ENCODE measurements at places on chromosomes 7 and 10.

- no peak for DNase-seq
Measured at GRCh38 chr10:62426086-62426485, 51.9 kb downstream of the ZNF365 start.

DNA sequence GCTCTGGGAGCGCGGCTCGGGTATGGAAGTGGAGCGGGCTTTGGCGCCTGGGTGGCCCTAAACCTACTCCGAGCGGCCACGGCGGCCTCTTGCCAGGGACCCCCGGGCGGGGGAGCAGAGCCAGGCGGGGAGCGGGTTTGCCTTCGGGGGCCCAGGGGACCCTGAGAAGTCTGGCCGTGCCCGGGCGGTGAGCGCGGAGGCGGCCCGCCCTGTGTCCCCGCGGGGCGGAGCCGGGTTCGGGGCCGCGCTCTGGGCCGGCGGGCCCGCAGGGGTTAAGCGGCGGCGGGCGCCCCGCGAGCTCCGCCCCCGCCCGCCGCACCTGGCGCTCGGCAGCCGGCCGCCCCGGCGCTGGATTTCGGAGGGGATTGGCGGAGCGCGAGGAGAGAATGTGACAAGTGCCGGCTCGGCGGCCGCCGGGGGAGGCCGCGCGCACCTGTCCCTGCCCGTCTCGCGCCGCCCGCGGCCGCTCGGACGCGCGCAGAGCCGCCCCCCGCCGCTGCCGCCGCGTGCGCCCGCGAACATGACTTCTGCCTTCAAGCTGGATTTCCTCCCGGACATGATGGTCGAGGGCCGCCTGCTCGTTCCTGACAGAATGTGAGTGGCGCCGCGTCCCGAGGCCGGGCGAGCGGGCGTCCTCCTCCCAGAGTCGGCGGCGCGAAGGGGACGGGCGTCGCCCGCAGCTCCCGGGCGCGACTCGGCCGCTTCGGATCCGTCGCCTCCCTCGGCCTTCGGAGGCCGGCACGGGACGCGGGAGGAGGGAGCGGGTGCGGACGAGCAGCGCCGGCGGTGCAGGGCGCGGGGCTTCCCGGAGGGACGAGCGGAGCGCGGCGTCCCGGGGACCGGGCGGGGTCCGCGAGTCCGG is at the start of gene CELF2:
Gene CELF2, plus strand, starts transcription at position 303 of the 862 bp plus-strand sequence. Its CDS starts 218 bp downstream, at position 521.
- peak; percentile 39 for DNase-seq

- DNase-seq = no peak
Measured at GRCh38 chr7:151251328-151251688, 2.8 kb upstream of the SMARCD3 start.

DNA sequence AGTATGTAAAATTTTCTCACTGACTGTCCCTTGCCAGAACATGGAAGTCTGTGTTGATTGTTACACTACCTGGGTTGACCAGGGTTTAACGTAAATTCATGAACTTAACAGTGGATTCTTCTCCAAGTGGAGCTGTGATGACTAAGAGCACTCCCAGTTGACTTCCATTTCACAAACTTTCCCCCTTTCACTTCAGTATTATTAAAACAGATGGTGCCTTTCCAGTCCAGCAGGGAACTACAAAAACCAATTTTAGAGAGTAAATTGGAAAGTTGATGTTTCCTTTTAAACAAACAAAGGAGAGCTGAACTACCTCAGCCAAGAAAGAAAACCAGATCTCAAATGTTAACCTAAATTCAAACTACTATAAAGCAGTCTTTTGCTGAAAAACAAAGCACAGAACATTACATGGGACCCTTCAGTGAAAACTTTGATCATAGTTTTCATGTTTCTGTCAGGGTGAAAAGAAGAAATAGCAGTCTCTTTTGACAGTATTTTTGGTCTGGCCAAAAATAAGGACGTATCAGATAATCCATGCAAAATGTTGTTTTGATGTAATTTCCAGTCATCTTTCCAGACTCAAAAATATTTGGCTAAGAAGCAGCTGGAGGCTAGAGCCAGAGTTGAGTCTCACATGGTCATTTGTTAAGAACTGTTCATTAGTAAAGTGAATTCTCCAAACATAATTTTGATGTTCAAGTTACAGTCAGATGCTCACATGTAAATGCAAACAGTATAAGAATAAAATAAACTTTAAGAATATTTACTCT is 479.9 kb upstream of the AKR1E2 start:
- DNase-seq = no peak

DNA sequence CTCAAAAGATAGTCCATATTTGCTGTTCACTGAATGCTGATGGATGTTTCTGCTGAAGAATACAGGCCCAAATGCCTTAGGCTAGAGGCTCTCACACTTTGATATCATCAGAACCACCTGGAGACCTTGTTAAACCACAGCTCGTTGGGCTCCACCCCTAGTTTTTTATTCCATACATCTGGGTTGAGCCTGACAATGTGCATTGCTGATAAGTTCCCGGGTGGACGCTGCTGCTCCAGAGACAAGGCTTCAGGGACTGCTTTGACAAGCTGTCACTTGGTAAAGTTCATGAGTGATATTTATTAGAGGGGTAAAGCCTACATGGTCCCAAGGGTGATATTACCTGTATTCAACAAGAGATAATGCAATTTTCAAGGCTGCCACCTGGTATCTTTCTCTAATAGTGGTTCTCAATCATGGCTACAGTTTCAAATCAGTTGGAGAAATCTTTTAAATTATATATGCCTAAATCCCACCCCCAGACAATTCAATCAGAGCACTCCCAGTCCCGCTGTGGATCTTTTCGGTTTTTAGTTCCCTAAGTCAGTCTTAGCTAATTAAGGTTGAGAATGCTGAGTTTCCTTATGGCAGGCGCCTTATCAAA is 107.1 kb upstream of the GSDME start:
- DNase-seq = no peak

DNA sequence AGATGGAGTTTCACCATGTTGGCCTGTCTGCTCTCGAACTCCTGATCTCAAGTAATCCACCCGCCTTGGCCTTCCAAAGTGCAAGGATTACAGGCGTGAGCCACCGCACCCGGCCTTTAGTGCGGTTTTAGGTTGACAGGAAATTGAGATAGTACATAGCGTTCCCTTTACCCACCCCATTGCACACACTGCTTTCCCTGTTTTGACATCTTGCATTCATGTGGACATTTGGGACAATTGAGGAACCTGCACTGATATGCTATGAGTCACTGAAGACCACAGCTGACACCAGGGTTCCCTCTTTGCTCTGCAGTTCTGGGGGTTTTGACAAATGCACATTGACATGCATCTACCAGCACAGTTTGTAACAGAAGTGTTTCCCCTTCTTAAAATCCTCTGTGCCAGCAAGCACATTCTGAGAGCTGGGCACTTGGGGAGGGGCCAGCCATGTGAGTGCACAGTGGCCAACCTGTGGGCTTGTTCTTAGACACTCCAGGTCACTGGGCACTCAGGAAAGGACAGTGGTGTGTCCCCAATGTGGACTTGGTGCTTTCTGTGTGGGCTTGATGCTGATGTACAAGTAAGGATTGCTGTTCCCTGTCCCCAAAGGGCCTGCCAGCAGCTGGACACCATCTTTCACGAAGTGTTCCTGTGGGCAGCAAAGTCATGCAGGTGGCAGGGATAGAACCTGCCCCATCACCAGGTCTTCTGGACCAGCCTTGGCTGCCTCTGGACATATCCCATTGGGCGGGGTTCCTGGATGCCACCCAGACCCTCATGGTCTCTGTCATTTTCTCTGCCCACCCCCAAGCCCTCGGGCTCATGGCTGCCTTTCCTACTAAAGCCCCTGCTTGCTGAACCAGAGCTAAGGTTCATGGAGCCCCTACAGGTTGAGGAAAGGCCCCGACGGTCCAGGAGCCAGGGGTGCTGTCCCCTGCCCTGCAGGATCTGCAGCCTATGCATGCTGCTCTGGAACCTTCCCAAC is 579.8 kb downstream of the GLRX3 start:
- no peak for DNase-seq

GRCh38 chr7:77482015-77482414 is 55.1 kb upstream of the PTPN12 start:
- no peak for DNase-seq

DNA sequence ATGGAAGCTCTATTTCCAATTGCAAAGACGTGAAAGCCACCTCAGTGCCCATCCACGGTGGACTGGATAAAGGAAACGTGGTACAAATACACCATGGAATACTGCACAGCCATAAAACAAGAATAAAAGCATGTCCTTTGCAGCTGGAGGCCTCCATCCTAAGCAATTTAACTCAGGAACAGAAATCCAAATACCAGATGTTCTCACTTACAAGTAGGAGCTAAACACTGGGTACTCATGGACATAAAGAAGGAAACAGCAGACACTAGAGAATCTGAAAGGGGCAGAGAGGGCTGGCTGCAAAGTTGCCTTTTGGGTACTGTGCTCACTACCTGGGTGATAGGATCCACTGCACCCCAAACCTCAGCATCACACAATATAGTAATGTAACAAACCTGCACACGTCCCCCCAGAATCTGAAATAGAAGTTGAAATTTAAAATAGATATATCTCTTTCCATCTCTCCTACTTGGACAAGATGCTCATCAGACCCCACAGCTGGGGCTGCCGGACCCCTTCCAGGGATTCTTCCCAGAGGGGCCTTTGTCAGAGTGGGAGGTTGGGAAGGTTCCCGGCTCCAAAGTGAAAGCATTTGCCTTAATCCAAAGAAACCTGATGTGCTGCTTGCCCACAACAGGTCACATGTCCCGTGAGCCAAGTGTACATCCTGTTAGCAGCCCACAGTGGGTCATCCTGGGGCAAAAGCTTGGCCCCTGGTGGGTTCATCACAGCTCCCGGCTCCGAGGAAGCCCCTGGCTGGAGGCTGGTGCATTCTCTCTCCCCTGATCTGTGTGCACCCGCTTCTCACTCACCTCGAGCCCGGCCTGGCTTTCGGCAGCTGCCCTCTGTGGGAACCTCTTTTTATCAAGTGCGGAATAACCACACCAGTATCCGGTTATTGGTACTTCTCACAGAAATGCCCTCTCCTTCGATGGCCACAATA is 172.3 kb upstream of the PPP2R2D start:
- no peak for DNase-seq

- DNase-seq = no peak
Measured at GRCh38 chr7:111987115-111987826, 218.9 kb downstream of the DOCK4 start.

GRCh38 chr7:23969443-23969842 is 259.4 kb downstream of the STK31 start:
- no peak for DNase-seq

DNA sequence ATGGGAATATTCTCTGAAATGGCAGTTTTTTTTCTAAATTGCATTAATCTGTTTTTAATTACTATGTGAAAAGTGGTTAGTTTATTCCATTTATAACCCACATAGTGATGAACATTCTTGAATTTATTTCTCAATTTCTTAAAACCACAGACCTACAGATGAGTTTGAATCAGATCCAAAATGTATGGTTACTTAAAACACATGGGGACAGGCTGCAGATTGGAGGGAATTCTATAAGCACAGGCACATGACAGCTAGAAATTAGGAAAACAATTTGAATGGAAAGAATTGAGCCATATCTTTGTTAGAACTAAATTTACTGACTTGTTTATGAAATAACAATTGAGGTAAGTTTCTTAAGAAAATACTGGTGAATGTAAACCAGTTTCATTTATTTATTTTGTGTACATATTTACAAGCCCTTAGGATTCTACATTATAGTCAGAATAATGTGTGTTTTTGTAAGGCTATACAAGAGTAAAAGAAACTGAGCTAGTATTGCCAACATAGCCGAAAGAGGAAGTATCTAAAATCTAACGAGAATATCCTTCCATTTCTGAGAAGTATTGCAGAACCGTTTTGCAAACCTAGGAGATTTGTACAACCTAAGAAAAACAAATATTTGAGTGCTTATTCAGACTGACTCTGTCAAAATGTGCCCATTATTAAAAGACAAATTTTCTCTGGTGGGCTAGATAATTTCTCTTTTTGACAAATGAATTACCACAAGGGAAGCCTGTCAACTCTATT is 434.3 kb upstream of the SEMA3D start:
- DNase-seq = no peak

DNA sequence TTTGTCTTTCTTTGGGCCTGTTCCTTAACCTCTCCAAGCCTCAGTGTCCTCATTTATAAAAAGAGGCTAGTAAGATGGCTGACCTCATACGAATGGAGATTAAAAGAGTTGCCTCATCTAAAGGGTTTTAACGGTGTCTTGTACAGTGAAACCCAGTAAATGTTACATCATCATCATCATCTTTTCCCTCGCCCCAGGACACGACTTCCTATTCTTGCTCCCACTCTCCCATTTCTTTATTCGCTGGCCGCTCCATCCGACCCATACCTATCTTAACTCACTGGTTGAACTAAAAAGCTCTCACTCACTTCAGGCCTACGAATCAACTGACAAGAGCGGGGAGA is 554 bp downstream of the FRA10AC1 start:
- no peak for DNase-seq

DNA sequence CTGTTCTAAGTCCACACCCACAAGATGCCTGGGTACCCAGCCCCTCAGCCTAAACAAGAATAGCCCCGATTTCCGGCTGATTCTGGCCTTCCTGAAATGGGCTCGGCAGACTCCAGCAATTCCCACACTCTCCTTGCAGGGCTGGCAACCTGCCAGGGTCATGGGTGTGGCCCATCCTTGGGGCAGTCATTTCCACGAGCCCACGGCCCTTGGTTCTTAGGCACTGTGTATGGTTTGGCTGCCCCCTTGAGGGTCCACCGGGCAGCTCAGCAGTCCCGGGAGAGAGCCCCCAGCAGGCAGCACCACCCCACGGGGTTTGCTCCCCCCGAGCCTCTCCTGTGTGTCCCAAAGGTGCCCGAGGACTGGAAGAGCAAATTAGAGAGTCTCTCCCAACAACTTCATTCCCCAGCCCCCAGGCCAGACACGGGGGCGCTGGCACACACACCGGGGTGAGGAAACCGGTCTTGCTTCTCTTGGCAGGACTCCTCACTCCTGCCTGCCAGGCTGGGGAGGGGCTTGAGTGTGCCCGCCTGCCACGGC is 142.2 kb downstream of the EMX2 start:
- DNase-seq = no peak

- no peak for DNase-seq
Measured at GRCh38 chr10:110612629-110613028, 31.5 kb upstream of the RBM20 start.

GRCh38 chr10:35690534-35690933 is 48.4 kb upstream of the FZD8 start:
- DNase-seq = no peak

DNA sequence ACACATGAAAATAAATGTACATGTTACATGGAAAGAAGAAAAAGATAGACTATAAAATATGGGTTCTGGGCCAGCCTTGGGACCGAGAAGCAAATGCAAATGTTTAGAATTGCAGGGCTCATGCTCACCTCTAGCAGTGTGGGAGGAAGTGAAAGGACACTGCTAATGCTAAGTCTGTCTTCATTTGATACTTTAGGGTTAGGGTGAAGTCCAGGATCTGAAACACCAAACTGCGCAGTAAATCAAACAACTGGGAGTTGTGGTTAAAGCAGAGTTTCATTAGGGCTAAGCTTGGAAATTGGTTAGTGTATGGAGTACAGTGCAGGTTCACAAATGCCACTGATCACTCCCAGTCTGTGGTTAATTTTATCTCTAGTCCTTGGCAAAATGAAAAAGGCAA is 73.2 kb upstream of the PDK4 start:
- no peak for DNase-seq

GRCh38 chr10:118035354-118036005 is 11.3 kb downstream of the RAB11FIP2 start:
- no peak for DNase-seq

All from activated gamma-delta T cell (primary cell).